Activated B cell treated with CpG ODN at 0.5 μM for 24 hours (primary cell): ENCODE measurements at places on chromosomes 12 and 14. TPM values are rescaled to one million over a fixed set of nuclear protein-coding genes. Genes with fewer than 3 reads are reported as not detected.

DNA sequence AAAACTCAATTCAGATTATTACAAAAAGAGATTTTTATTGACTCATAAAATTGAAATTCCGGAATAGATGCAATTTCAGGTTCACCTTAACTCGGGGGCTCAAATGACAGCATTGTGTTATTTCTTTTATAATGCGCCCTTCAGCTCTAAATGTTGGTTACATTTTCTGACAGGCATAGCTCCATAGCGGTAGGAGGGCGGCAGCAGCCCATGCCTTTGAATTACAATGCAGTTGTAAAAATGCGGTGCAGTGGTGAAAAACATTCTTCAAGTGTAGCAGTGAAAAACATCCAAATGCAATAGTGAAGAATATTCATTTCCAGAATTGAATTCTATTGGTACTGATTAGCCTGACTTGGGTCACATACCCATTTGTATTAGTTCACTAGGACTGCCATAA, 215.3 kb upstream of the PKP2 start:
- no peaks in the 10 kb centered on the region for H3K4me1 ChIP-seq
- H3K27ac ChIP-seq: no peak overlapping the region
- DNase-seq: no peak
- H3K36me3 ChIP-seq: no peaks in the 10 kb centered on the region
- H3K4me3 ChIP-seq: no peak overlapping the region
- no peaks in the 10 kb centered on the region for H3K27me3 ChIP-seq

DNA sequence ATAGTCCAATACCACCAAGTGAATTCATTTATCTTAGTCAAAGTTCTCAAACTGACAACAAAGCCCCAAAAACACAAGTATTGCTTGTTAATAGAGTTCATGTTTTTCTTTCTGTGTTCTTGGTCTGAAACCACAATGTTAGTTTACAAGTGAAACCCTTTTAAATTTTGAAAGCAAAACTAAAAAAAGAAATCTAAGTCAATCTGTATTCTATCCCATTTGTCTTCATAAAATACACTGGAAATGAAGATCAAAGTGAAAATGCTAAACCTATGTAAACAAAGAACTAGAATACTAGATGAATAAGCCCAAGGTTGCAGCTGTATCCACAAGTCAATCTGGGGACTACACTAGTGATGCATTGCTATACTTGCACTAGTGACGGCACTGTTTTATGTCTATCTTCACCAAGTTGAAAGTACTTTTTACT, 10.4 kb downstream of the MAP4K5 start:
- no peak for DNase-seq
- peaks cover 47% of the 10 kb centered on the region for H3K4me1 ChIP-seq
- H3K36me3 ChIP-seq: peaks cover 9% of the 10 kb centered on the region
- no peaks in the 10 kb centered on the region for H3K27me3 ChIP-seq
- H3K27ac ChIP-seq: peak overlapping the region; percentile 57

PLEK2 gene
- total RNA-seq: not detected in 2 replicates

PAX9 gene
- not detected in 2 replicates for total RNA-seq

TAS2R30 gene
- 3.4 and 6.3 TPM in 2 replicates for total RNA-seq

GRCh38 chr14:91128699-91129098, 14.8 kb downstream of the DGLUCY start:
- peak overlapping the region; percentile 38 for H3K27ac ChIP-seq
- peaks cover 62% of the 10 kb centered on the region for H3K36me3 ChIP-seq
- no peaks in the 10 kb centered on the region for H3K27me3 ChIP-seq
- H3K4me3 ChIP-seq: no peak overlapping the region
- no peak for DNase-seq
- H3K4me1 ChIP-seq: peaks cover 27% of the 10 kb centered on the region

- no peak for DNase-seq
- peaks cover 68% of the 10 kb centered on the region for H3K4me1 ChIP-seq
- H3K27me3 ChIP-seq: no peaks in the 10 kb centered on the region
- H3K36me3 ChIP-seq: no peaks in the 10 kb centered on the region
- H3K4me3 ChIP-seq: no peak overlapping the region
These were observed 5.5 kb upstream of the SLC7A7 start for GRCh38 chr14:22820731-22821130.

GRCh38 chr12:27635349-27635972, 60.8 kb upstream of the REP15 start:
- H3K36me3 ChIP-seq: no peaks in the 10 kb centered on the region
- no peaks in the 10 kb centered on the region for H3K4me1 ChIP-seq
- no peak overlapping the region for H3K4me3 ChIP-seq
- DNase-seq: no peak
- no peaks in the 10 kb centered on the region for H3K27me3 ChIP-seq
